ENCODE measurements at places on chromosomes 13 and 19.

DNA sequence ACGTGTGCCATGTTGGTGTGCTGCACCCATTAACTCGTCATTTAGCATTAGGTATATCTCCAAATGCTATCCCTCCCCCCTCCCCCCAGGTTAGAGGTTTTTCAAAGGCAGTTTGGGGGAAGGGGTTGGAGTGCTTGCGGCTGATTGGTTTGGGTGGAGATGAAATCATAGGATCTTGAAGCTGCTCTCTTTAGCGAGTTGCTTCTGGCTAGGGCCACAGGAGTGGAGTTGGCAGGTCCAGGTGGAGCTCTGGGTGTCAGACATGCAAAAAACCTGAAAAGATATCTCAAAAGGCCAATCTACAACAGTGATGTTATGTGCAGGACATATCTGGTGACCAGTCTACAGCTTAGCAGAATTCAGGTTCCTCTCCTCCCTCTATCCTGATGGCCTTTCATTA lies 32.6 kb upstream of the CXCL17 start:
- no peak for DNase-seq

- no peak for DNase-seq
These were observed 70.3 kb downstream of the DHRS12 start for GRCh38 chr13:51733374-51734298.

DNA sequence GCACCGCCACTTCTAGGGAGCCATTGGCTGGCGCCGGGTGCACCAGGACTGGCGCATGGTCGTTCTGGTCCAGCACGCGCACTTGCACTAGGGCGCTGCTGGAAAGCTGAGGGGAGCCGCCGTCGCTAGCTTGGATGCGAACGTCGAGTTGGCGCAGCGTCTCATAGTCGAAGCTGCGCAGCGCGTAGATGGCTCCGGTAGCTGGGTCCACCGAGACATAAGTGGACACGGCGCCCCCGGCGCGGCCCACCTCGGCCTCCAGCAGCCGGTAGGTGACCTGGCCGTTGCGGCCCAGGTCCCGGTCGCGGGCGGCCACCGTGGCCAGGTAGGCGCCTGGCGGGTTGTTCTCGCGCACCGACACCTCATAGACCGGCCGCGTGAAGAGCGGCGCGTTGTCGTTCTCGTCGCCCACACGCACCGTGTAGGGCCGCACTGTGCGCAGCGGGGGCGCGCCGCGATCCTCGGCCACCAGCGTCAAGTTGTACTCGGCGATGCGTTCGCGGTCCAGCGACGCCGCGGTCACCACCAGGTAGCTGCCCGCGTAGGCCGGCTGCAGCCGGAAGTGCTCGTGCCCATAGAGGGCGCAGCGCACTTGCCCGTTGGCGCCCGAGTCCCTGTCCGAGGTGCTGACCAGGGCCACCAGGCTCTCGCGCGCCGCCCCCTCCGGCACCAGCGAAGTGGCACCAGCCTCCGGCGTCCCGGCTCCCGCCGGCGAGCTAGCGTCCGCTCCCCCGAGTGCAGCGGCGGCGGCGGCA lies 1.7 kb downstream of the PCDH8 start:
- no peak for DNase-seq

- no peak for DNase-seq
These were observed 587.0 kb upstream of the SLITRK5 start for GRCh38 chr13:87084192-87084591.

- DNase-seq, result no peak
These were observed 5.9 kb downstream of the PAF1 start for GRCh38 chr19:39384839-39385568.

DNA sequence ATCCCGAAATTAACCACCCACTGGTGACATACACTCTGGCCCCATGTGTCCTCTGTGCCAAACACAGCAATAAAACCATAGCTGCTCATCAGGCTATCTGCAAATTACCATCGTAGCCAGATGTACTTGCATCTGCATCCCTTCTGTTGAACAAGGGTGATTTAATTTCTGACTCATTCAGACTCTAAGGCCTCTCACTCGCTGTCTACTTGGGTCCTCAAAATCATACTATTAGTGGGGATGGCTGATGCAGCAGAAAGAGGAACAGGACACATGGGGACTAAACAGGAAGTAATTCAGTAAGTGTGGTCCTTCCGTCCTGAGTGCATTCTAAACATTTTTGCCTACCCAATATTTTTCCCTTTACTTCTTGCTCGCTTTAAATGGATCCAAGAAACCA lies 2275.0 kb upstream of the PCDH20 start:
- DNase-seq, result no peak

GRCh38 chr13:48783695-48784230 lies 130.0 kb downstream of the CYSLTR2 start:
- no peak for DNase-seq

- DNase-seq, result no peak
These were observed 36.5 kb downstream of the KL start for GRCh38 chr13:33052506-33053280.

- DNase-seq, result no peak
These were observed 667 bp downstream of the ZNF878 start for GRCh38 chr19:12052091-12052496.

- DNase-seq, result no peak
These were observed 95.1 kb downstream of the SLC7A1 start for GRCh38 chr13:29500386-29500785.

DNA sequence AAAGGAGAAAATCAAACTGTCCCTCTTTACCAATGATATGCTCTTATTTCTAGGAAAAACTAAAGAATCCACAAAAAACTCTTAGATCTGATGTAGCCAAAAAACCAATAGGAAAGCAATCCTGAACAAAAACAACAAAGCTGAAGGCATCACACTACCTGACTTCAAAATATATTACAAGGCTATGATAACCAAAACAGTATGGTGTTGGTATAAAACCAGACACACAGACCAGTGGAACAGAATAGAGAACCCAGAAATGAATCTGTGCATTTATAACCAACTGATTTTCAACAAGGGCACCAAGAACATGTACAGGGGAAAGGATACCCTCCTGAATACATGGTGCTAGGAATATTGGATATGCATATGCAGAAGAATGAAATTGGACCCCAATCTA lies 9.7 kb upstream of the ZNF546 start:
- DNase-seq, result no peak

GRCh38 chr13:66216728-66217127 lies 1013.4 kb downstream of the PCDH9 start:
- DNase-seq, result no peak

DNA sequence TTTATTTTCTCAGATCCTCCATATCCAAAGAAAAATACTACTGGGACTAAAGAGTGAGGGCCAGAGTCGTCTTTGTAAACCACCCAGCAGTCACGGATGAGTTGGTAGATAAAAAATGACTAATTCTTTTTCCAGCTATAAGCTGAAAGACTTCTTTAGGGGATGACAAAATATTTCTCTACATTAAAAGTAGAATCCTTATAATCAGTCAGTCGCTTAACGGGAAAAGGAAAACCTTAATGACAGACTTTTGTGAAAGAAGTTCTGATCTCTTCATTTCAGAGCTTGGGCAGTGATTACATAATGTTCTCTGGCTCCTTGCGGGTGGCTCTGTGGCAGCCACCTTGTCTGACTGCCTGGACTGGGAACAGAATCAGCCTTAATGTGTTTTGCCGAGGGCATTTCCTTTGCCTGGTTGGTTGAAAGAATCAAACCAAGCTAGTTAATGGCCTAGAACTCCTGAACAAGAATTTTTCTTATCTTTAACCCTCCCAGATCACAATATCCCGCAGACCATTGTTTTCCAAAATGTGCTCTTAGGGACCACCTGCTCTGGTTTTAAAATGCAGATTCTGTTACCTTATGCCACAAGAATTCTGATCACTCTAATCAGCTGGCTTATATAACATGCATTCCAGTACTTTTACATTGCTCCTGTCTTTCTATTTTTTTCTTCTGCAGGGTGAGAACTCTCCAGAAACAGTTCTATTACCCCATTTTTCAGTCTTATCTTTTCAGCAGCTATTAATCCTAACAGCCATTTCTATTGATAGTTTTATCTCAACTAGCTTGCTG lies 2.5 kb downstream of the ITM2B start:
- DNase-seq, result no peak

GRCh38 chr13:38954844-38955243 lies 35.8 kb downstream of the STOML3 start:
- DNase-seq, result no peak

DNA sequence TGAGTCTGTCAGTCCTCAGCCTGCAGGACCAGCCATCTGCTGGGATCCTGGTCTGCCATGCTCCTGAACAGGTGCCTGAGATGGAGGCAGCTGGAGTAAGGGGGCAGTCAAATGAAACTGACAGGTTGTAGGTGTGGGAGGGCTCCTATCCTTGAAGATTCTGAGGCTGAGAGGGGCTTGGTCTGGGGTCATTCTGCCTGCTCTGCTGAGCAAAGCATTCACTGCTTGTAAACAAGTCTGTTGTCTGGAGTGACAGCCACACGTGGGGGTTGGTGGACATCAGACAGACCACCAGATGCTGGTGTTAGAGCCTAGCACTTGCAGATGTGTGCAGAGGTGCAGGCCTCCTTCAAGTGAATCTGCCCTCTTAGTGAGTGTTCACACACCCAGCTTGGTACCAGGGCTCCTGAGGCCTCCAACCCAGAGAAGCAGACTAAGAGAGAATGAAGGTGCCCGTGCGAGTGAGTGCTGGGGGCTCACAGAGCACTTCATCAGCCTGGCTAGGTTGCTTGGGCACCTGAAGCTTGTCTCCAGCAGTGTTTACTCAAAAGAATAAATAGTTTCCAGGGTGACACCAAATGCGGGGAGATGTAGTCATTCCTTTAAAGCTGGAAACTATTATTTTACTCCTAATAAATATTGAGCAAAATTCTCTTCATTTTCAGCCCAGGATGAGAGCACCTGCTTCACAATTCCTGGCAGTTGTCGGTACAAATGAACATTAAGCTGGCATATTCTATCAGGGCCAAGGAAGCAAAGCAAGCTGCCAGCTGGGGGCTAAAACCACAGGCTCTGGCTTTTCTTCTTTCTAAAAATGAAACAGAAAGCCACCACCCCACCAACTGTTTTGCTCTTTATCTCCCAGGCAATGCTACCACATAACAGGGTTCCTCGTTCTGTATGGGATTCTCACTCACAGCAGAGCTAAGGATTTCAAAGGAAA lies 82.3 kb downstream of the RNASEH2B start:
- no peak for DNase-seq

DNA sequence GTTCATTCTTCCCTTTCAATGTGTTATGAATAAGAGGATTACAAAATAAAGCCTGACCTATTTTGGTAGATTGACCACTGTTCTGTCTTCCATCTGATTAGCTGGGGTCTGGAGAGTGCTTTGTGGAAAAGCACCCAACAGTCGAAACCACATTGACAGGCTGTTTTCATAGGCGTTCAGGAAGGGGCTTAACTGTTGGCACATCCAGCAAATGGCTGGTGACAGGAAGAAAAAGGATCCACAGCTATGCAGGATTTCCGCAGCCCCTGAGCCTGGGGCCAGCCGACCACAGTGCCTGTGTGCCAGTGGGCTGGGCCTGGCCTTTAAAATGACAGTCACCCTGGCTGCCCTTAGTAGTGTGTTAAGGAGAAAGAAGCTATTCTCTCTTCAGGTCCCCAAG lies 113.3 kb downstream of the SIPA1L3 start:
- DNase-seq, result no peak

GRCh38 chr19:43640424-43640757 lies 741 bp upstream of the CADM4 start:
- no peak for DNase-seq
